ENCODE measurements at places on chromosomes 5 and 9.

GRCh38 chr9:69330580-69330979, 5.6 kb downstream of the ENTREP1 start:
- DNase-seq = no peak

GRCh38 chr5:59099270-59099994, 516.6 kb downstream of the RAB3C start:
- no peak for DNase-seq

DNA sequence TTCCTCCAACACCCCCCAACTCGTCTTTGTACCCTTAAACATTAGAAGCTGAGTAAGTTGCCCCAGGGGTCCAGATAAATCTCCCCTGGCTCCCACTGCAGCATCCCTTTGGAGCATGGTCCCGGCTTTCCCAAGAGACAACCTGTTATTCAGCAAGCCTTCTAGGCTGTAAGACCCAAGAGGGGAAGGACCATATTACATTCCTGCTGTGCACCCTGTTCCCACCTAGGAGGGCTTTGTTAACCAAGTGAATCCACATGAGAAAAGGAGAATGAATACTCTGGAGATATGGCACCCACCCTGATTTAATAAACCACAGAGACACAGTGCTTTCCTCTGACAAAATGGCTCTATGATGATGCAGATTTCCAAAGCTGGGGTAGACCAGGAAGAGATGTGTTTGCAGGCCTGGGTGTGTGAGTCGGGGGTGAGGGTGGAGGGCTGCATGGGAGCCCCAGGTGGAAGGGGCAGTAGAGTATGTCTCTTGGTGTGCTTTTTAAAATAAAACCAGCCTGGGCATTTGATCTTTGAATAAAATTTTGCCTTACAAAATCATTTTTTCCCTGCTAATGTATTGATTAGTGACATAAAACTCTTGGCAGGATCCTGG, 325.2 kb downstream of the DRD1 start:
- no peak for DNase-seq

- no peak for DNase-seq
These were observed 327.8 kb upstream of the PIK3R1 start for GRCh38 chr5:67887748-67888161.

DNA sequence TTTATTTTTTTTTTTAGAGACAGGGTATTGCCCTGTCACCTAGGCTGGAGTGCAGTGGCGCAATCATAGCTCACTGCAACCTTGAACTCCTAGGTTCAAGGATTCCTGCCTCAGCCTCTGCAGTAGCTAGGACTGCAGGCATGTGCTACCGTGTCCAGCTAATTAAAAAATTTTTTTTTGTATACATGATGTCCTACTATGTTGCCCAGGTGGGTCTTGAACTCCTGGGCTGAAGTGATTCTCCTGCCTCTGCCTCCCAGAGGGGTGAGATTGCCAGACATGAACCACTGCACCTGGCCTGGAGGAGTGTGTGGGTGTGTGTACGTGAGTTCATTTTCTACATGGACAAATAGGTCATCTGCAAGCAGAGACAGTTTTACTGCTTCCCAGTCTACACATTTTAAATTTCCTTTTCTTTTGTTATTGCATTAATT, 33.8 kb downstream of the JMY start:
- no peak for DNase-seq

DNA sequence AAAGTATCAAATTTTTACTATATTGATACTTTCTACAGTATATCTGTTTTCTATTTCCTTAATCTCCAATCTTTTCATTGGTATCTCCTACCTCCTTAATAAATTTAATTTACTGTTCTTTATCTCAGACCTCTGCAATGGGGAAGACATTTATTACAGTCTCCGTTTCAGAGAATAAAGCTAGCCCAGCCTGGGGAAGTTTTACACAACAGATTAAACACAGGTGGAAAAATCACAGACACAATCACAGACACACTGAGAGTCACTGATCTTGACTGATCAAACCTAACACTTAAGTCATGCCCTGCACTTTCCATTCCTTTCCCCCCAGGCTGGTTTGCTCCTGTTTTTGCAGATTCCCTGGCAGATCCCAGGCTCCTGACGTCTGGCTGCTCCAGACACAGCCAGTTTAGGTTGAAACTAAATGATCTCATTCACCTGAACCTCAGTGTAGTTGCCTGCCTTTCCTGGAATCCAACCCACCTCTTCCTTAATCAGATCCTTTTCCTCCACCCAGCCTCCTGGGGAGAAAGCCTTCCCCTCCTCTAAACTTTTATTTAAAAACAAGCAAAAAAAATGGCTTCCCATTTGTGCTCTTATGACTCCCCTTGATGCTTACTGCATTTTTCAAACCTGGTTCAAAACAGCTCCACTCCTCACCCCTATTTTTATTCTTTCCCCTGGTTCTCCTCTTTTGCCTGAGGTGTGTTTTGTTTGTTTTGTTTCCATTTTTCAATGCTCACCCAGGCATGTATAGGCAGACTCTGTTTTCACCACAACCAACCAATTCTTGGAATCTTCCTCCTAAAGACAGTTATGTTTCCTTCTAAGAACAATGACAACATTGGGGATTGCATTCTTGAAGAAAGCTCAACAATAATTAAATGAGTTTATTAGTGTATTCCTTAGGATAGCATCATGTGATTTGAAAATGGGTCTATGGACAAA, 29.5 kb upstream of the OSMR start:
- no peak for DNase-seq

DNA sequence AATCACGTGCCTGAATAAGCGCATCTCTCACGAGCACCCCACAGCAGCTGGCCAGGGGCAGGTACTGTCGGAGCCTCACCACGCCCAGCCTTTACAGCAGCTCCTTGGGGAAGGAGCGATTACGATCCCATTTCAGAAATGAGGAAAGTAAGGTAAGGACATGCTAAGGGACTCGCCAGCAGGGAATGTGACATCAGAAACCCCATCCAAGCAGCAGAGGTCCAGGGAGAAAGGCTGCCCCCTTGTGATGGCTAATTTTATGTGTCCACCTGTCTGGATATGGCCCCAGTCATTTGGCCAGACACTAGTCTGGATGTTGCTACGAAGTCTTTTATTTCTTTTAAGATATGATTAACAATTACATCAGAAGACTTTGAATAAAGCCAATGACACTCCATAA, 77.3 kb downstream of the UBE2QL1 start:
- DNase-seq = no peak

DNA sequence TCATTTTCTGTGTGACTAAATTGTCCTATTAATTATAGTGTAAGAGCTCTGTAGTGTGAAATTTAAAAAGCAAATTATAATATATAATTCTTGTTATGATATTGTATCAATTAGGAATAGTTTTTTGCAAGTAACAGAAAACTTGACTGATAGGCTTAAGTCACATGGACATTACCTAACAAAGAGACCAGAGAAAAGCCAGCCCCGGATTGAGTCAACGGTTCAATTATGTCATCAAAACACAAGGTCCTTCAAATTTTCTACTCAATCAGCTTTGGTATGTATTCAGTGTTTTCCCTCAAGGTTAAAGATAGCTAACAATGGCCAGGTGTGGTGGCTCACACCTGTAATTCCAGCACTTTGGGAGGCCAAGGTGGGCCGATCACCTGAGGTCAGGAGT, 126.7 kb upstream of the PTGER4 start:
- no peak for DNase-seq

DNA sequence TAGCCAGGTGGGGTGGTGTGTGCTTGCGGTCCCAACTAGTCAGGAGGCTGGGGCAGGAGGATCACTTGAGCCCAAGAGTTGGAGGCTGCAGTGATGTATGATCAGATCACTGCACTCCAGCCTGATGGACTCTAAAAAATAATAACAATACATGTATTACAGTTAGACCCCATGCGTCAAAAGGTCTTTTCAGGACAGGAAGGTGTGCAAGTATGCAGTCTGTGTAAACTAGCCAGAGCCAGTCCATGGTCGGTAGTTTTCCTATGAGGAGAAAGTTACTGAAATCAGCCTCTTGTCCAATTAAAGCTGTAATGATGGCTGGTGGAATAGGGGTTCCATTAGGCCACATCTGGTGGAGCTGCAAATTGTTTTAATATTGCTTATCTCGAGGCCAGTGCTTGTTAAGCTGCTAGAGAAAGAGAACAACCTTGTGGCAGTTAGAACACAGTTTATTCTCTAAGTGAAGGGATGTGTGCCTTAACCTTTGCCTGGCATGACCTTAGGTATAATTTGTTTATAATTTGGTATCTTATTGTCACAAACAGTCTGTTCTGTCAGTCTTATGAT, 1.5 kb upstream of the STOM start:
- DNase-seq = no peak

DNA sequence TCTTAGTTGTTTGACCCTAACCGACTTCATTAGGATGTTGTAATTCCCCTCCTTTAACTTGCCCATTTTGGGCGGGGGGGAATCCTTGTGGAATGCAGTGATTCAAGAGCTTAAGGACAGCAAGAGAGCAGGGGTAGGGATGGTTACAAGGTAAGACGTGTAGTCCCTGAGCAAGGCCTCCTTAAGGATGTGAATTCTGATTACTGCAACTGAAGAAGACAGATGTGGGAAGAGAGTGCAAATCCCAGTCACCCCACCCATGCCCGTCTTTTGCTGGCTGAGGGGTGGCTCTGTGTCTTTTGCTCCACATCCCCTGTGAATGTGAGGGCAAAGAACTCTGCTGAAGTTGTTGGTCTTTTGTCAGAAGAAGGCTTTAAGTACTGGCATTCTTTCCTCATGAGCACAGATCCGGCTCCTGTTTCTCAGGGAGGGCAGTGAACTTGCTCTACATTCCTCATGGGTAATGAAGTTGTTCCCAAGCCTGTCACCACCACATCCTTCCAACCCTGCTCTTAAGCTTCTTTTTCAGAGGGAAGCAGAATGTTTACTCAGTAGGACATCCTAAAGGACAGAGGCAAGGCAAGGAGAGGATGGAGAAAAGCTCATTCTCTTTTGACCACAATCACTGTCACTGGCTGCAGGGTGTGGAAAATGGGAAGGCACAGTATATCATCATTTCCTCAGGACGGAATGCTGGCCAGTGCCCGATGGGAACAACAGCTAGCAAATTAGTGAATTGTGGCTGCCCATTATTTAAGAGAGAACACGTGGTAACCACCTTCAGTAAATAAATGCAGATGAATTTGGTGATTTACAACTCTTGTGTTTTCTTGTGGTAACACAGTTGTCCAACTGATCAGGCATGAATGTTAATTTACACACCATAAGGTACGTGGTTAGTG, 61.5 kb downstream of the RAI14 start:
- peak; percentile 97 for DNase-seq

DNA sequence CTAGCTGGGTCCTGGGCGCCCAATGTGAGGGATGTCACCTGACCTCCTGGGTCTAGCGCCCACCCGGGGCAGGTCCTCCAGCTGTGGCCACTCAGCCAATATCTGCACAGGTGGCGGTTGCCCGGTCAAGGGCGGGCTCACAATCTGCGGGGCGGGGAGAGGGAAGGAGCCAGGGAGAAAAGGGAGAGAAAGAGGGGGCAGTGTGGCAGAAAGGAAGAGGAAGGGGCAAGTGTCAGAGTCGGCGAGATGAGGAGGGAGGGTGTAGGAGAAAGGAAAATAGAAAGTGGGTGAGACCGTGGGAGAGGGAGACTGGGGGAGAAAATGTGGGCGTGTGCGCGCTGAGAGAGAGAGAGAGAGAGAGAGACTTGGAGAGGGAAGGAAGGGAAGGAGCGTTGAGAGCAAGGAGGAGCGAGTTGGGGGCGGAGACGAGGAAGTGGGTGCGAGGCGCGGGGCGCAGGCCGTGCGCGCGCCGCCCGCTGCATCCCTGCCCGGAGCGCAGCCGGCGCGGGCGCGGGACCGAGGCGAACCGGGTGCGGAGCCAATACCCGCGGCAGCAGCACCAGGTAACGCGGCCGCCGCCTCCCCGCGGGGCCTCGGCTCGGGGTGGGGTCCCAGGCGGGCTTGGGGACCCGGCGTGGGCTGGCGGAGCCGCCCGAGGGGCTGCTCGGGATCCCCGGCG, at the start of gene HRH2:
Gene HRH2, plus strand, starts transcription at position 479 of the 679 bp plus-strand sequence. CDS start 25,163 bp downstream, outside the sequence.
- no peak for DNase-seq

DNA sequence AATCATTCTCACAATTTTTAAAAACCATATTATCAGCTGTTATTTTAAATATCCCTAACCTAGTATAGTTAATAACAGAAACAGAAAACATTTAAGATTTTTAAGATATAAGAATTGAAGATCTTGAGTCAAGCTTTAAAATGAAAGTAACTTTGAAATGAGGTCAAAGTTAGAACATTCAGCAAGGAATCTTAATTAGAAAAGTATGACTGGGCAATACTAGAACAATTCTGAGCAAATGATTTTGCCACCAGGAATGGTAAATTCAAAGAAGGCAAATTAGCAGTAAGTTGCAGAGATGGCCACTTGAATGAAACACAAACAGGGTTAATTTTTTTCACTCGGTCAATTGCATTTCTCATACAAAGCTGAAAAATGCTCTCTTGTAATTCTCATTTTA, 117.9 kb downstream of the NXNL2 start:
- no peak for DNase-seq

DNA sequence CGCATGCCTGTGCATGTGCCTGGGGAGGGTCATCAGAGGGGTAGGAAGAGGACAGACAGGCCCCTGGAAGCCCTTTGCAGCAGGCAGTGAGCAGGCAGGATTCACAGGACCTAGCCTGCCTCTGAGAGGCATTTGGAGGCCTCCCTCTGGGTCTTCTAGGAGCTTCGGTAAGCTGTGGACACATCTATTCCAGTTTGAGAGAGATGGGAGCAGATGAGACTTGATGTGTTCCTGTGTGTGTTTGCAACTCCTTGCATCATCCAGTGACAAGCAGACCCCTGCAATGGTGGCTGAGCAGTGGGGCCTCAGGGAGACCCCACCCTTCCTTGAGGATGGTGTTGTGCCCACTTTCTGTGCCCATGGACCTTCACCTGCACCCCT, 64.0 kb downstream of the GADD45G start:
- DNase-seq = no peak

DNA sequence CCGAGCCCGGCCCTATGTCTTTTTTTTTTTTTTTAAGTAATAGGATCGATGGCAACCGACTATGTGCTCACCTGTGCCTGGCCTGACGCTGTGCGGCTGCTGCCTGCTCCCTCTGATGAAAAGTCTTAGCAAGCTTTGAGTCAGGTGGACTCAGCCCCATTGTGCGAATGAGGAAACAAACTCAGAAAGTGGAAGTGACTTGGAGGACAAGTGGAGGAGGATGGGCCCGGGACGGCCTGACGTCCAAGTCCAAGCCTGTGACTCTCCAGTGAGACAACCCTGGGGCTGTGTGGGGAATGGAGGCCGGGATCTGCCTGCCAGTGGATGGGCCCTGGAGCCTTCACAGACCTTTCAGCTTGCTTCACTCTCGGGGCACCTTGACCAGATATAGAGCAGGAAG, 57.9 kb downstream of the EXD3 start:
- DNase-seq = no peak

DNA sequence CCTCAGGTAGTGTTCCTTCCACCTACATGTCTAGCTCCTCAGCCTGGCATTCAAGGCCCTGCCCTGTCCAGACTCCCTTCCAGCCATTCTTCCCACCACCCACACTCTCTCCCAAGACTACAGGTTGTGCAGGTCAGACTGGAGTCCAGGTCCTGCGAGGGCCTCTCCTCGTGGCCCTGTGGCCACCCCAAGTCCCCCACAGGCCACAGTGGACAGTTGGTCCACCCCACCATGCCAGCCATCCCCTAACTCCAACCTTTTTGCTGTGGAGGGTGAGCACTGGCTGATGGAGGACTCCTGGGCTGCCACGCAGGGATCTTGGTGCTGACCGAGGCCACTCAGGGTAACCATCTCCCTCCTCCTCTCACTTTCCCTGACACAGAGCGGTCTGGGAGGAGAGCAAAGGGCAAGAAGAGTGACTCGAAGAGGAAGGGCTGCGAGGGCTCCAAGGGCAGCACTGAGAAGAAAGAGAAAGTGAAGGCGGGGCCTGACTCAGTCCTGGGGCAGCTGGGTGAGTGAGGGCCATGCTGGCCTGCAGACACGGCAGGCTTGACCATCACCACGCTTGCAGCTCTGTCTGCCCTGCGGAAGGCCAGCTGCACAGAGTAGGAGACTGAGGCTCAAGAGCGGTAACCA, 51.0 kb downstream of the JADE2 start:
- no peak for DNase-seq

- DNase-seq = peak; percentile 89
These were observed 9.2 kb downstream of the DCANP1 start for GRCh38 chr5:135437796-135438560.
